ENCODE measurements at places on chromosomes 13 and 19. TPM values are rescaled to one million over a fixed set of nuclear protein-coding genes. Genes with fewer than 3 reads are reported as not detected.

GRCh38 chr19:44260343-44260681, 626 bp downstream of the ZNF233 start:
- no peak for DNase-seq
- H3K27me3 ChIP-seq: no peaks in the 10 kb centered on the region
- no peaks in the 10 kb centered on the region for H3K4me1 ChIP-seq

The LCP1 gene
- 58.1 TPM for total RNA-seq

The CLEC4G gene
- 40.8 TPM for total RNA-seq

DNA sequence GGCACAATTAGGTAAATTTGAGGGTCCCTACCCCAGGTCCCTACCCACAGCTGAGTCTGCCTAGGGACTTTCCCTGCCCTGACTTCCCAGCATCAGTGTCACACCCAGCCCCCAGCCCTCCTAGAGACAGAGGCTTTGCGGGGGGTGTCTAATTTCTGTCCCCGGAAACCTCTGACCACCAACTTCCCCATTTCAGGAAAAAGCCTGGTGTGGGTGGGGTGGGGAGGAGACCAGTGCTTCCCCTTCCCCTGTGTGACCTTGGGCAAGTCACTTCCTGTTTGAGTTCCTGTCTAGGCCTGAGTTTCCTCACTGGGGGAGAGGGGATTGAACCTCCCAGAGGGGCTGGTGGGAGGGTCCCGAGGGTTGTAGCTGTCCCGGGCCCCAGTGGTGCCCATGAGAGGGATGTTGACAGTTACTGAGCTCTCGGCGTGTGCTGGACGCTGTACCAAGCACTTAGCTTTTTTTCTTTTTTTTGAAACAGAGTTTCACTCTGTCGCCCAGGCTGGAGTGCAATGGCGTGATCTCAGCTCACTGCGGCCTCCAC, 7.9 kb downstream of the VASP start:
- H3K4me1 ChIP-seq: peaks cover 28% of the 10 kb centered on the region
- H3K27me3 ChIP-seq: no peaks in the 10 kb centered on the region
- DNase-seq: peak; percentile 72

GRCh38 chr13:99308471-99309087, 1.4 kb upstream of the GPR183 start:
- no peaks in the 10 kb centered on the region for H3K36me3 ChIP-seq
- H3K27ac ChIP-seq: peak overlapping the region; percentile 22
- DNase-seq: no peak
- no peaks in the 10 kb centered on the region for H3K27me3 ChIP-seq
- H3K4me1 ChIP-seq: peaks cover 4% of the 10 kb centered on the region

GRCh38 chr13:71806886-71807285, 60.1 kb downstream of the DACH1 start:
- no peak overlapping the region for H3K4me3 ChIP-seq
- no peaks in the 10 kb centered on the region for H3K4me1 ChIP-seq
- H3K36me3 ChIP-seq: no peaks in the 10 kb centered on the region
- DNase-seq: no peak

All from right lobe of liver (tissue), 6 donors.